Aorta (tissue), 5 donors: ENCODE measurements at places on chromosomes 7 and 10.

DNA sequence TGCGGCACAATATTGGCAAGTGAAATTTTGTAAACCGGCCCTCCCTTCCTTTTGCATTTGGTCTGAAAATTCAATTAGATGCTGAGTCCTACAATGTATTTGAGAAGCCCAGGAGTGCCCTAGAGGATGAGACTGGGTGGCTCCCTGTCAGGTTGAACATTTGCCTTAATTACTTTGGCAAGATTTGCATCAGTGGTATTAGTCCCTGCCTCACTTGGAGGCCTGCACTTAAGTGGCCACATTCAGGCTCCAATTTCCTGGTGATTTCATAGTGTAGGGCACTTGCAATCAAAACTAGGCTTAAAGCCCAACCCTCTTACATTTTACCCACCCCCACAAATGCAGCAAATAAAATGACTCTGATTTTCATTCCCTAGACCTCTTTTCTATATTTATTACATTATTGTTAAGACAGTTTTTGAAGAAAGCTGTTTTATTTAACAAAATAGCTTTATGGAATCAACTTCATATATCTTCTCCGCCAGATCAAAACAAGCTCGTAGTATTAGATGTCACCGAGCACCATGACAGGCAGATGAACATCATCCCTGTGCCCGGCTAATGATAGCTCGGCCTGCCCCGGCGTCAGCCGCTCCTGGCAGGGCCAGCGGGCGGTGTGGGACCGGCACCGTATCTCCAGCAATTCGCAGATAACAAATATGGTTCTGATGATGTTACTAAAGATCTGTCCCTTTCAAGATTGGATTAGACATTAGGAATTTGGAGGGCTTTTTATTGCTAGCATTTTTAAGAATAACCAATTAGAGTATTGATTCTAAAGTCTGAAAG is 73.6 kb downstream of the EGFR start:
- DNase-seq = no peak

GRCh38 chr10:44071479-44071878 is 313.4 kb downstream of the CXCL12 start:
- no peak for DNase-seq

GRCh38 chr7:24406053-24406788 is 122.2 kb downstream of the NPY start:
- DNase-seq = no peak

GRCh38 chr10:60827791-60828488 is 49.7 kb downstream of the CDK1 start:
- no peak for DNase-seq

GRCh38 chr7:122724366-122724765 is 21.6 kb upstream of the RNF148 start:
- DNase-seq = no peak

DNA sequence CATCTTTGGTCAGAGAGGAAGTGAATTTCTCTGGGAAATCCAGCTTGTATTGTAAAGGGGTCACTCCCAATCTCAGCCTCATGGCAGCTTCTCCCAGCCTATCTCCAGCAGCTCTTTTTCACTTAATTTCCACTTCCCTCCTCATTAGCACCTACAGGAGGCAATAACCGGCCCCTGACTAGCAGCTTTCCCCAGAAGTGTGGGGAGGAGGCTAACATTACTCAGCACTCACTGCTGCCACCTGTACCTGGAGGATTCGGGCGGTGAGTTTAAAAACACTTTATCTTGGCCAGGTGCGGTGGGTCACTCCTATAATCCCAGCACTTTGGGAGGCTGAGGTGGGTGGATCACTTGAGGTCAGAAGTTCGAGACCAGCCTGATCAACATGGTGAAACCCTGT is 3.8 kb downstream of the NODAL start:
- DNase-seq = no peak

DNA sequence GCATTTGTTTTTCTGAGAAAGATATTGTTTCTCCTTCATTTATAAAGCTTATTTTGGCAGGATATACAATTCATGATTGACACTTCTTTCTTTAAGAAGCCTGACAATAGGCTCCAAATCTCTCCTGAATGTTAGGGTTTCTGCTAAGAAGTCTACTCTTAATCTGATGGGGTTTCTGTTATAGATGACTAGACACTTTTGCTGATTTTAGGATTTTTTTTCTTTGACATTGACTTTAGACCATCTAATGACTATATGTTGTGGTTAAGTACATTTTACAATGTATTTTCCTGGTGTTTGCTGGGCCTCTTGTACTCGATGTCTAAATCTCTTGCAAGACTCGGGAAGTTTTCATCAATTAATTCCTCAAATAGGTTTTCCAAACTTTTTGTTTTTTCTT is 321.8 kb upstream of the SMIM30 start:
- no peak for DNase-seq

DNA sequence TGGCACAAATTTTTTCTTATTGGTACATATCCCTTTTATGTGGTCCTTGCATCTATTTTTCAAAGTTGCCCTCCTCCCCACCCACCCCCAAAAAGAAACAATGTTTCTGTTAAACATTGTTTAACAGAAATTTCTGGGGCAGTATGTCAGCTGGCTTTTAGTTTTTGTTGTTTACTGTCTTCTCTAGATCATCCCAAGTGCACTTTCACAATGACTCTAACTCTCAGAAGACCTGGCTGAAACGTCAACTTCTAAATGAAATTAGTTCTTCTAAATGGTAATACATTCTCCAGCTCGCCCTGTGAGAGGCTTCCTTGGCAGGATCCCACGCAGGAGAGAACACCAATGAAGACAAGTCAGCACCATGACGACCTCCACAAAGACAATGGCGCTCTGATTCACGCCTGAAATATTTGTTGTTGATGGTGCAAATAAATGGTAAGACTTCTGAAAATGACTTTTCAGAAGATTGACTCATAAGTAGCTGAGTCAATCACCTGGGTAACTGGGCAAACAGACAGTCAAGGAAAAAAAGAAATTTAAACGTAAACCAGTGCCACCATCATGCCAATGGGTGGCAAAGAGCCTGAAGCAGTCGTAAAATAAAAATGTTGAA is 293.7 kb downstream of the FZD1 start:
- DNase-seq = no peak

DNA sequence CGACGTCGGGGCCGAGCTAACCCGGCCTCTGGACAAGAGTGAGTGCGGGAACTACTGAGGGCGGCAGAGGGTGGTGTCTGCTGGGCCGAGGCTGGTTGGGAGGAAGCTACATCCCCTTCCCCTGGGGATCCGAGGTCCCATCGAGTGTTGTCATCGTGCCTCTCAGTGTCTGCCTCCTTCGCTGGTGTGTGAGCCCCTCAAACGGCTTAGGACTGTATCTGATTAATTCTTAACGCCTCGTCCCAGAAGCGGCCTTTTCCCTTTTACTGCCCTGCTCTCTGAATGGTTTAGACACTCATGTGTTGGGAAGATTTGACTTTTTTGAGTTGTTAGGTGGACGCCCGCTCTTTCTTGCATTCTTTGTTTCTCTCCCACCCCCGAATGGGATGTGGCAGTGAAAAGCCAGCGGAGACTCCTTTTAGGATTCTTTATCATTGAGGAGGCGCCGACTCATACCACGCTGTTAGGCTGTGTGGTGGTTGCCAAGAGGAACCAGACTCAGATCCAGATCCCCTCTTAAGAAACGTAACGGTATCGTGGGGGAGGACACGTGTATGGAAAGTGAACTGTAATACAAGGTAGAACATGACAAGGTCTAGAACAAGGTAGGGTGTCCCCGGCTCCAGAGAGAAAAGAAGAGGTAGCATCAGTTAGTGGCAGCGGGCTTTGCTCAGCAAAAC is 631 bp downstream of the SUPV3L1 start:
- peak; percentile 57 for DNase-seq

DNA sequence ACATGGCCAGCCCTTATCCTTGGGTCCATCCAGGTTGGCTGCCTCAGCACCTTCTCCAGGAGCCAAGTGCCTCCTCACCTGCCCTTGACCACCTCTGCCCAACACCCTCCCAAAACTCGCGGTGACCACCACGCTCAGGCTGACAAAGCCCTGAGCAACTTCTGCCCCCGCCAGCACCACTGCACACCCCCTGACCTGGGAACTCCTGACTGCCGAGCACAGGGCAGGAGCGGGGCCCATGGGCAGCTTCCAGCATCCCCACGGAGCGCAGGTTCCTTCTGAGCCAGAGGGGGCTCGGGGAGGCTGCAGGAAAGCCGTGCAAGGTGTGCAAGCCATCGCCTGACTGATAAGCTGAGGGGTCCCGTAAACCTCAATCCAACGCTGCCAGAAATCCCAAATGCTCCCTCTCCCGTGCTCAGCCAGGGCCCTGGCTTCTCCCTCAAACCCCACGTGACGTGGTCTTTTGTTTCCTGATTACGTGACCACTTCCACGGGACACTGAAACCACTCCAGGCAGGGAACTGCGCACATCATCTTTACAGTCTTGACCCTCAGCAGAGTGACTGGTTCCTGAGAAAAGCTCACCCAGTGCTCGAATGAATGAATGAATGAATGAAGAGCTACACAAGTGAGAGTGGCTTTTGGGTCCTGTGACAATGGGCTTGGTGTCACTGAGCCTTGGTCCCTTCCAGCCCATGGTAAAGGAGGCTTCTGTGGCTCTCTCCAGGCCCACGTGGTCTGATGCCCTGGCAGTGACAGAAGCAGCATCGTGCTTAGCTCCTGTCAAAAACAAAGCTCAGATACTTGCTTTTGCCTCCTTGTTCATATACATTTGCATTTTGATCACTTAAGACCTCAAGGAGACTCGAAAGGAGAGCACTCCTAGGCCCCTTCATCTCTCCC is 249.8 kb upstream of the PPP2R2D start:
- DNase-seq = peak; percentile 35

GRCh38 chr7:26156451-26157420 is 4.7 kb downstream of the NFE2L3 start:
- DNase-seq = no peak

DNA sequence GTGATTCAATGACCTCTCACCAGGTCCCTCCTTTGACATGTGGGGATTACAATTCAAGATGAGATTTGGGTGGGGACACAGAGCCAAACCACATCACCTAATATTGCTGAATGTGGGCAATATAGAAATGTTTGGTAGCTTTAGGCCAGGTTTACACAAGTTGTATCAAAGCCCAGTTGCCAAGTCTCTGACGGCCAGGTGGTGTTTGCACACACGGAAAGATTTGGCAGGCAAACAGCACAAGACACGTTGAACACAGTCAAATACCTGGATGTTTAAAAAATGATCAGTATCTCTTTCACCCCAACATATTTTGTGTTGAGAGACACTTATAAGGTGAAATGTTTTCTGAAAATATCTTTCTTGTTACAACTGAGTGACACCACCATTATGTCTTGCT is 294.4 kb upstream of the MKI67 start:
- no peak for DNase-seq

DNA sequence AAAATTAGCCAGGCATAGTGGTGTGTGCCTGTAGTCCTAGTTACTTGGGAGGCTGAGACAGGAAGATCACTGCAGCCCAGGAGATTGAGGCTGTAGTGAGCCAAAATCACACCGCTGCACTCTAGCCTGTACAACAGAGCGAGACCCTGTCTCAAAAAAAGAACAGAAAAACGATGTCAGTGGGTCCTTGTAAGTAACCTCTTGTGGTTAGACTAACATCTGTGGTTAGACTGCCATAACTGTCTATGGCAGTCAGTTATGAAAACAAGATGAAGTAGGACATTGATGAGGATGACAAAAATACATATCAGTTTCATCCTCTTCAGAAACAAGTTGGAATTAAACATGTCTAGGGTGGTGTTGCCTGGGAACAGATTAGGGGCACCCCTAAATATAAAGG is 53.3 kb downstream of the AKAP9 start:
- DNase-seq = no peak

DNA sequence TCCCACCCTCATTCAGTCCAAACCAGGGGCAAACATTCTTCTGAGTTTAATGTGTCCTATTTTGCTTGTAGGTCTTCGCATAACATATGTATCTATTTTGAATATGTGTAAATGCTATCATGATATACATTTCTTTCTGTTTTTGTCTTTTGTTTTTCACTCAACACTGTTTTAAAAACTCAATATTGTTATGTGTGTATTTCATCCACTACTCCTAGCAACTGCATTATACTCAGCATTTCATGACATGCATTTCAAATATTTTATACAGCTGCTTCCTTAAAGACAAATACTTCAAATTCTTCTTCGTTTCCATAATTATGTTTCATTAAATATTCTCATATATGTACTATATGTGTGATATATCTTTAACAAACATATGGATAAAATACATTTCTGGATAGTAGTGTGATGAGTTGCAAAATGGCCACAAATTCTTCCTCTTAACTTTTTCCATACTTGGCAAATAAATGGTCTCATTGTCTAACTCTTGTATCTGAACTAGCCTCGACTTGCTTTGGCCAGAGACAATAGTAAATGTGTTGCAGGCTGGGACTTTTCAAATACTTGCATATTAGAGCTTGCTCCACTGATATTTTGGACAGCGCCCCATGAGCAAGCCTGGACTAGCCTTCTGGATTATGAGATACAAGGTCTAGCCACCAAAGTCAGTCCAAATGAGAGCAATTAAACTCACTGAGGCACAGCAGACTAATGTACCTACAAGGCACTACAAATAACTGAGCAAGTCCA is 539.7 kb upstream of the KCND2 start:
- no peak for DNase-seq

DNA sequence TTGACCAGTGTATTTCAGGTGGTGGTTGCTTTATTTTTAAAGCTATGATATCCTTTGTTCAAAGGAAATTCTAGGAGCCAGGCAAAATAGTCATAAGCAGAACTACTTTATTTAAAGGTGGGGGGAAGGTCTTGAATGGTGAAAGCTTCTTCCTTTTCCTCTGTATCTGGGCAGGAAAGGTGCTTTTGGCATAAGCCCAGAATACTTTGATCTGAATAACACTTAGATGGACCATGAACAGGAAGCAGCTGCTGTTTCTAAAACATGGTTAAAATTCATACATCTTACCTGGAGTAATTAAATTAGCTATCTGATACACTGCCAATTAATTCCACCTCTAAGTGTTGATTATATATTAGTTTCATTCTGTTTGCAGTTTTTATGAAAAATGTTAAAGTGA is 13.3 kb downstream of the ZNF804B start:
- no peak for DNase-seq

DNA sequence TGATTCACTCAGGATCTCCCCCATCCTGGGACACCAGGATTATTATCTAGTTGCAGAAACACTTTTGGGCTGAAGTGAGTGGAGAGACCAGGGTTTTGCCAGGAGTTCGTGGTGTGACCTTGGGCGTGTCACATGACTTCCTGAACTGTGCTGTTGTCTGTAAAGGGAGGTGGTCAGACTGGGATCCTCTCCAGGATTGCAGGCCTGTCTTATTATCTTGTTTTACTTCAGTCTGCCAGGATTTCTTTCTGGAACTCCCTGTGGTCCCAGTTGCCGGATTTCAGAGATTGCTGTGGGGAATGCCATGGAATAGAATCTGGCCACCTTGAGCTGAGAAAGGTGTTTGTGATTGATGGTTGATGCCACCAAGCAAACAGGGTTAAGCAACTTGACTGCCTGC is 35.8 kb downstream of the CRCP start:
- peak; percentile 74 for DNase-seq

DNA sequence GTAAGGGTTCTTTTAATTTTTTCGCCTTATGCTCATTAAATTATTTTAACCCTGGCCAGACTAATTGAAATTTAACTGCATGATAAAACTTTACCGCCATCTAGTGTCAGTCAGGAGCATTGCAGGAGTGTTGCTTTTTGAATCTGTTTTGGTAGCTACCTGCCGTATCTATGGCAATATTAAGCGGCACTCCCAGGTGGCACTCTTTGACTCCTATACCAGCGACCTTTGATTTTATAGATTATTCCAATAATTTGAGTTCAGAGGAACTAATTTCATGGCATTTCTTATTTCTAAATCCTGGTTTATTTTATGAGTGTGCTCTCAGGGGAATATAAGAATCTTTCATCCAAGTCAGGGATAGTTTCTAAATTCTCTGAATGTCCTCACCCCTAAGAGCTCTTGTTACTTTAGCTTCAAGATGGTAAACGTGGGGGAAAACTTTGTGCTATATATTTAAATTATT is 198.9 kb downstream of the REEP3 start:
- no peak for DNase-seq
